ENCODE measurements at places on chromosomes 4 and X.

DNA sequence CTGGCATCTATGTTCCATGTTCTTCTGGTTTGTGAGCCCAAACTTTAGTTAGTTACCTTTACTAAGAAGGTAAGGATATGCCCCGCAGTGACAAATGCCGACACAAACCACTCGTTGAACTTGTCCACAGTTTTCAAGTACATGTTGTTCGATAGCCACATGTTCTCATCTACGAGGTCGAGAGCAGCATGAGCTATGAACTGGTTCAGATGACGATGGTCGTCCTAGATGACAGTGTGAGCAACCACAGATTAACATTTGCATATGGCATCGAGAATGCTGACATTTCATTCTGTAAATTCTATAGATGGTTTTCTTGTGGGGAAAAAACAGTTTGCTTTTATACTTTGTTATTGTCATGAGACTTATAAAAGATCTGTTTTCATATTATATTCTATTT, 18.0 kb downstream of the TRAPPC2 start:
- DNase-seq = no peak

DNA sequence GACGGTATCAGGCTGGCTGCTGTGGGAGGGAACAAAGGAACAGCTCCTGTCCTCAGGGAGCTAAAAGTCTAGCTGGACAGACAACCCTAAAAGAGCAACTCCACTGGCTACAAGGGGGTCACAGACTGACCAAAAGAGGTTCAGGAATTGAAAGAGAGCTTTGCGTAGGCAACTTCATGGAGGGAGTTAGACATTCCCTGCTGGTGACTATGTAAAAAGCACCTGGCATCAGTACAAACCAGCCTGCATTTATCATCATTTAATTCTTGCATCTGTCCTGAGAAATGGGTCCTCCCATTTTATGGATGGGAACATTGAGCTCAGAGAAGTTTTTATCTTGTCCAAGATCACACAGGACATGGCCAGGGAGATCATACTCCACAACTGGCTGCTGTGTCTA, 1.4 kb upstream of the LGI2 start:
- DNase-seq = no peak

GRCh38 chr4:116515959-116516358, 569.4 kb downstream of the TRAM1L1 start:
- no peak for DNase-seq

GRCh38 chrX:84240848-84241565, 53.0 kb upstream of the RPS6KA6 start:
- DNase-seq = no peak

GRCh38 chrX:13666836-13667235, 13.9 kb downstream of the TCEANC start:
- DNase-seq = no peak

DNA sequence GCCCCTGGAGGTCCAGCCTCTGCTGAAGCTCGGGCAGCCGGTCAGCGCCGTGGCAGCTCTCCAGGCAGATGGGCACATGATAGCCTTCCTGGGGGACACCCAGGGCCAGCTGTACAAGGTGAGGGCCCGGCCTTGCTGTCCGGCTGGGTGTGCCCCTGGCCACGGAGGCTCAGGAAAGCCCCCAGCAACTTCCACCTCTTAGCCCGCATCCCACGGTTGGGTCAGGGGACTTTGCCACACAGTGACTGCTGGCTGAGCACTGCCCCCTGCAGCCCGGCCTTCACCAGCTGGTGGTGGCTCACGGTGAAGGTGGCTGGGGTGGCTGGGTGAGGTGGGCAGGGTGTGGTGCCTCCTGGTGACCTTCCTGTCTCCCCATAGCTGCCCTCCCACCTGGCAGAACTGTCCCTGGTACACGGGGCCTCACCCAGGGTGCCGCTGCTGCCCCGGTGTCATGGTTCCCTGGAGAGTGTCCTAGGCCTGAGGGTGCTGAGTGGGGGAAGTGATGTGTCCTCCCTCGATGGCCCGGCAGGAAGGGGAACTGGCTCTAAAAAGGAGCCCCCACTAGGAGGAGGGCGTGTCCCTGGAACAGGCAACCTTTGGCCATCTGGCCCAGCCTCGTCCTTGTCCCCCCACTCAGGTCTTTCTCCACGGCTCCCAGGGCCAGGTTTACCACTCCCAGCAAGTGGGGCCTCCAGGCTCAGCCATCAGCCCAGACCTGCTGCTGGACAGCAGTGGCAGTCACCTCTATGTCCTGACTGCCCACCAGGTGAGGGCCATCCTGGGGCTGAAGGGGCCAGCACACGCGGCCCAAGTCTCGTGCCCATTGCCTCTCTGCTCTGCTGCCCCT, 4.5 kb downstream of the PLXNB3 start:
- no peak for DNase-seq

- no peak for DNase-seq
Measured at GRCh38 chrX:49701323-49701722, 5.5 kb upstream of the PAGE1 start.

DNA sequence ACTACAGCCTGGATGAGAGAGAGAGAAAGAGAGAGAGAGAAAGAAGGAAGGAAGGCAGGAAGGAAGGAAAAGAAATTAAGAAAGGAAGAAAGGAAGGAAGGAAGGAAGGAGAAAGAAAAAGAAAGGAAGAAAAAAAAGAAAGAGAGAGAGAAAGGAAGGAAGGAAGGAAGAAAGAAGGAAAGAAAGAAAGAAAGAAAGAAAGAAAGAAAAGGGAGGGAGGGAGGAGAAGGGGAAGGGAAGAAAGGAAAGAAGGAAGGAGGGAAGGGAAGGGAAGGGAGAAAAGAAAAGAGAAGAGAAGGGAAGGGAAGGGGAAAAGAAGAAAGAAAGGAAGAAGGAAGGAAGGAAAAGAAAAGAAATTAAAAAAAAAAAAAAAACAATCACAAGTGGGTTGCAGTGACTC, 146.3 kb downstream of the OPHN1 start:
- no peak for DNase-seq

DNA sequence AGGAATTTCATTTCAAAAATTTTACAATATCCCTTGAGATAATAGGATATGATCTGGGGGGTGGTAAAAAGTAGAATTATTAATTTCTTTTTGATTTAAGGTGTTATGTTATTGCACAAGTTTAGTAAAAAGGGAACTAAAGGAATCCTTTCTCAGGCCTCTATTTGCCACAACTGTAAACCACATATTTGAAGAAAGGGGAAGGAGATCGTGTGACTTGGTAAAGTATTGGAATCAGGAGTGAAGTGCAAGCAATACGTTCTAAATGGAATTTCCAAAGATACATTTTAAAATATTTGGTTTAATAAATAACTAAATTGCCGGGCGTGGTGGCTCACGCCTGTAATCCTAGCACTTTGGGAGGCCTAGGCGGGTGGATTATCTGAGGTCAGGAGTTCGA, 35.3 kb upstream of the SCRG1 start:
- DNase-seq = no peak

GRCh38 chrX:4710618-4711433, 997.4 kb upstream of the PRKX start:
- DNase-seq = no peak

DNA sequence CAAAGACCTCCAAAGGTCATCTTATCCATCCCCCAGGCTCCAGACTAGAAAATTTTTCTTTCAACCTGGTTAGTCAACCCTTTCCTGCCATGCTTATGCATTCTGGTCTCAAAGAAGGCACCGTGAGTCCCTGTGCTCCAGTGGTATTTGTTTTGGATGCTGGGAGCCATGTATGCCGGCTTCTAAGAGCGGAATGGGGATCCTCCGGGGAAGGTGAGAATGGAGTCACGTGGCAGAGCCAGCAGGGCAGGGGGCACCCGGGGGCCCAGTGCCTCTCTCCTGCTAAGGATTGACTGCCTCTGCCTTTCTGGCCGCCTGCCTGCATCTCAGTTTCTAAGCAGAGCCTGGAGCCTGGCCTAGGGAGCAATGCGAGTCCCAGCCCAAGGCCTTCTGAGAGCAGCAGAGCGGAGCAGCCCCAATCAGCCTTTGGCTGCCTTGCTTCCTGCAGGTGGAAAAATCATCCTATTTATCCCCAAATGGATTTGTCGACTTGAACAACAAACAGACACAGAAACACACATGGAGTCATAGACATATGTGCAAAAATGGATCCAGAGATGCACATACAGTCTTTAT, 141.0 kb downstream of the PJA1 start:
- no peak for DNase-seq

DNA sequence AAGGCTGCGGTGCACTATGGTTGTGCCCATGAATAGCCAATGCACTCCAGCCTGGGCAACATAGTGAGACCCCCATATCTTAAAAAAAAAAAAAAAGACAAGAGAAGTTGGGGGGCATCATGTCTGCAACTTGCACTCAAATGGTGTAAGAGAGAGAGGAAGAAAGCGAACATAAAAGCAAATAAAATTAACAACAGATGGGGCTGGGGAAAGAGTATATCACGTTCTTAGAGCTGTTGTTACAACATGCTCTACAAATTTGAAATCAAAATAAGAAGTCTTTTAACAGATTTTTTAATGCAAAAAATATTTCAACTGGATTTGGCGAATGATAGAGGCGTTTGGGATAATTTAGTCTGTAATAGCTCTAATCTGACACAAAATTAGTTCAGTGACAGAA, 144.9 kb downstream of the FNIP2 start:
- no peak for DNase-seq

GRCh38 chr4:177785000-177785399, 342.8 kb upstream of the AGA start:
- no peak for DNase-seq

DNA sequence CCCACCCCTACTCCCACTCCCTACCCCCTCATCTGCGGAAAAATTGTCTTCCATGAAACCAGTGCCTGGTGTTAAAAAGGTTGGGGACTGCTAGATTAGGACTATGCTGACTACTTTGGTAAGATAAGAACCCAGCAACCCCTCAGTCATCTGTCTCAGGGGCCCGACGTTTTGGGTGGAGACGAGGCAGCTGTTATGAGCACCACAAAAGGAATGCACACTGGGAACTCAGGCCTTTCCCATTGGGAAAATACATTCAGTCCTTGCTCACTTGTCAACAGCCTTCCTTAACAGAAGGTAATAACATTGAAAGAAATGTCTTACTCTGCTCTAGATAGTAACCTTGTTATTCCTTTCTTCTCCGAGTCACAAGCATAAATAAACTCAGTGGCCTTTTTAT, 310.8 kb downstream of the AFF2 start:
- DNase-seq = no peak

GRCh38 chr4:4470208-4470607, 71.6 kb downstream of the STX18 start:
- no peak for DNase-seq

DNA sequence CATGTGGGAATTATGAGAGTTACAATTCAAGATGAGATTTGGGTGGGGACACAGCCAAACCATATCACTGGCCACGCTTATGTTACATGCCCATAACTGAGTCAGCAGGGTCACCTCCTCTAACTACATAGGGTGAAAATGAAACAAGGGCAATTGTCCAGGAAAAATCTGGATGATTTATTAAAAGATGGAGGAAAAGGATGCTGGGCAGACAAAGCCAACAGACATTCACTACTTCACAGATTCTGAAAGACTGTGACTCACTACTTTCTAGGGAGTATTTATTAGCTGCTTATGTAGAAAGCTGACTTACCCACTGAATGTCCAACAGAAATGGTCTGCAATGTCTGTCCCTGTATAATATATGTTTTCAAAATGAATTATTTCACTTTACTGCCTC, 72.4 kb downstream of the APBB2 start:
- no peak for DNase-seq

DNA sequence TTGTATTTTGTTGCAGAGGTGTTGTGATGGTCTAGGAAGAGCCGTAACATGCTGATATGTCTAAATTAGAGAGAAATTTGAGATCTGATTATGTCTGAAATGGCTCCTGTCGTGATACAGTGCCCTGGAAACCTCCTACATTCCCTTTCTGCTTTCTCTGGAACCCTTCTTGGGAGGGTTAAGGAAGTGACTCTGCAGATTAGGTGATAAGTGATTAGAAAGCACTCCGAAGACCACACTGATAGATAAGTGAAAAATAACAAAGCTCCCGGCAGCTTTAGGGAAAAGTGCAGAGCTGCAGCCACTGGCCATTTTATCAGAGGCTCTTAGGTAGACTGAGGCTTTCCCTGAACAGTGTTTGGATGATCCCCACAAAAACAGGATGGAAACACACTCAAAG, 110.6 kb downstream of the MGST2 start:
- no peak for DNase-seq

GRCh38 chrX:11100281-11101035, 10.7 kb upstream of the HCCS start:
- DNase-seq = no peak

- no peak for DNase-seq
Measured at GRCh38 chrX:49856819-49857218, 22.5 kb upstream of the USP27X start.

- no peak for DNase-seq
Measured at GRCh38 chrX:134685668-134686067, 27.4 kb upstream of the PLAC1 start.

- no peak for DNase-seq
Measured at GRCh38 chr4:89733946-89734345, 103.0 kb downstream of the SNCA start.

- peak; percentile 2 for DNase-seq
Measured at GRCh38 chrX:38052096-38052495, 45.7 kb downstream of the SYTL5 start.

DNA sequence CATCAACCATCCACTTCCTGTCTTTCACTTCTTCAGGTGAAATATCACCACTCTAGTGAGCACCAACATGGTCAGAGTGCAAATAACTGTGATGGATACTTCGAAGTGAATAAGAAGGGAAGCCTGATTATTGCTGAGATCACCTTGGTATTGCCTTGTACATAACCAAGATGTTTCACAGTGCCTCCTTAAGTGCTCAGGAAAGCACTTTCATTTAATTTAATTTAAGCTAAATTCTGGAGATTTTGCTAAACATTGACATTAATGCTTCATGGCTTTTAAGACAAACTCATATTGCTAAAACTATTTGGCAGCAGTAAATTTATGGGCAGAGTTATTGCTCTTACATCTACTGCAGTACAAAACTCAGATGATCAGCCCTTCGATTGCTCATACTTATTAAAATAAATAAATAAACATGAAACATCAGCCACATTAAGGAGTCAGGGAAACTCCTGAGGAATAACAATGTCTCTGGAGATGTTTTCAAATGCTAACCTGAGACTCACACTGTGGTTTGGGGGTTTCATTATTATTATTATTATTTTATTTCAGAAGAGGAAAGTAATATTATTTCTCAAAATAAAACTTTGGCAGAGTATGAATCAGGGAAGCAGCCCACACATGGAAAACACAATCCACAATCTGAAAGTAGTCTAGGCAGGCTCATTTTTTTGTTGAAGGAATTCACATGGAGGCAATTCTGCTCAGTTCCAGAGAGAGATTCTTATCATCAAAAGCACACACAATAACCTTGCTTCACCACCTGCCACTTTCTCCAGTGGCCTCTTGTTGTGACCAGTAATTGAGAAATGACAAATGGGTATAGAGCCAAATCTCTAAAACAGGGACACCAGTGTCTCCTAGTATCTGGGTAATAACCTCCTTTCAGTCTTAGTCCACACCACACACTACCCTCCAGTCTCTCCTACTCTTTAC, 344.2 kb downstream of the MAPK10 start:
- DNase-seq = no peak

GRCh38 chr4:174157106-174157607, 126.3 kb downstream of the FBXO8 start:
- DNase-seq = no peak

All from stimulated activated CD4-positive, alpha-beta T cell treated with anti-CD3 and anti-CD28 coated beads, Interleukin-12 subunit alpha, Interleukin-12 subunit beta, amount 100 ng/mL, for 48 hours (primary cell).